SK-N-DZ (cell line): ENCODE measurements at places on chromosomes 2 and 18.

GRCh38 chr2:240367721-240368120, 67.7 kb upstream of the GPC1 start:
- no peak for DNase-seq

- DNase-seq, result no peak
These were observed 17.0 kb downstream of the RTN4 start for GRCh38 chr2:55033076-55033742.

- DNase-seq, result no peak
These were observed 27.6 kb upstream of the CDC42EP3 start for GRCh38 chr2:37698931-37699481.

GRCh38 chr2:240419271-240419670, 16.2 kb upstream of the GPC1 start:
- DNase-seq, result no peak

DNA sequence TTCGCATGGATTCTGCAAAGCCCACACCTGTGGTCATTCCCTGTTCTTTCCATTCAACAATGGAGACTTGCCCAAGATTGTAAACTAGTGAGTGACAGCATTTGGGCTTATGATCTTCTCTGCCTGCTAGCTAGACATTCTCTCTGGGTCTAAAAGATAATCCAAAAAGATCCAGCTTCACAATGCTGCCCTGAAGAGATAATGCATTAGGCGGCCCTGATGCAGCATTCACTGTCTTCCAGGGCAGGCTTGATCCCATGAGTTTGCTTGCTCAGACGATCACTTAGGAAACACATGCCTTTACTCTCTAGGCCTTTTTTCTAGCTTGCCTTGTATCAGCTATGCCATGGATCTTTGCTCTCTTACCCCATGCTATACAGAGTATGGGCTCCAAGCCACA, 196.1 kb downstream of the SETBP1 start:
- DNase-seq, result no peak
